Fibroblast of skin of right biceps (primary cell): ENCODE measurements at places on chromosomes 7 and 10.

DNA sequence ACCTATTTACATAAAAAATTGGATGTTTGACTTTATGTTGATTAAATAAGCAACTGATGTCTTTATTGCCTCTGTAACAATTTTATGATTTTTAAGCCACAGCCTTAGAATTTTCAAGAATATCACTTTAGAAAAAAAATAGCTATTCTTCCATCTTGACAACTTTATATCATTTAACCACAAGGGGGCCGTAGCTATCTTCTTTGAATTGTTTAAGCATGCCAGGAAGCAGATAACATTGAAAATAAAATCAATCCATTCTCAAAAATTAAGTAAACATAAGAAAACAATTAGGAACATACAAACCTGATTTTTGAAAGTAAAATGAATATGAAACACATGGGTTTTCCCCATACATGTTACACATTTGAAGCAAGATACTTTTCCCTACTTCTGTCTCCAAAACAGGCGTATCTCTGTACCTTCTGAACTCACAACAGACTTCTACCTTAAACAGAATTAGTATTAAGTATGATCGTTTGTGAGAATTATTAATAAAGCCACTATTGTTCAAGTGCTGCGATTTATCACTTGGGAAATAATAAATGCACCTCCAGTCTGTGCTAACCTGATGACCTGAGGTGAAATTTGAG, 209.0 kb downstream of the CACNA2D1 start:
- DNase-seq, result peak; percentile 43

- DNase-seq, result peak; percentile 35
Measured at GRCh38 chr7:93092757-93093370, 24.9 kb downstream of the SAMD9 start.

DNA sequence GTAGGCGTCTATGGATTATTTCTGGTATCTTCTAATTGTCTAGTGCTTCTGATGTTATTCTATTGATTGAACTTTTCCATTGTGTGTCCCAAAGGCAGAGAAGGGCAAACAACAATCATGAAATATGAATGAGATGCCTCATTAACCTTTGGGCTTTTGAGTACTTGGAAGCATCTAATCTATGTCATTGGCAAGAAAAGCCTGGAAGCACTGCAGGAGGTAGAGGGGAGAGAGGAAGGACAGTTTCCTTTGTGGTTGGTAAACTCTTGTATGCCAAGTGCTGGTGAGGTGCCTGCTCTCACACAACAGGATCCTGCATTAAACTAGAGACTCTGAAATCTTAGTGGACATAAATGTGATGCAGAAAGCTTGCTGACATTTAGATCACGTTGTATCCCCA, 155.2 kb upstream of the TPK1 start:
- no peak for DNase-seq

DNA sequence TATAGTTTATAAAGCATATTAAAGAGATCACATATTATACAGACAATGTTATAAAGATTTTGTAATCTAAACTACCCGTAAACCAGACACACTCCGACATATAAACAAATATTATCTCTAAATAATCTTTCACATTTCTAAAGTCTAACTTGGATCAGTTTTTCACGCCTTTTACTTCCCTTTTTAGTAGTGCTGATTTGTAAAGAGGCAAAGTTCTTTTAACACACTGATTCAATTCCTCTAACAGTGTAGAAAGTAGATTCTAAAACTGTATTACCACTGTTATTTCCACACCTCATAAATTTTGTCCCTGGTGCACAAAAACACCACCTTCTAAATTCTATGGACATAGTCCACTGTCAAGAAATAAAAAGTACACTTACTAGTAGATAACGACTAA, 230.9 kb downstream of the DOCK4 start:
- no peak for DNase-seq

GRCh38 chr10:14185316-14186045, 145.2 kb downstream of the FRMD4A start:
- peak; percentile 81 for DNase-seq

- no peak for DNase-seq
Measured at GRCh38 chr10:21330628-21331020, 194.9 kb downstream of the SKIDA1 start.

DNA sequence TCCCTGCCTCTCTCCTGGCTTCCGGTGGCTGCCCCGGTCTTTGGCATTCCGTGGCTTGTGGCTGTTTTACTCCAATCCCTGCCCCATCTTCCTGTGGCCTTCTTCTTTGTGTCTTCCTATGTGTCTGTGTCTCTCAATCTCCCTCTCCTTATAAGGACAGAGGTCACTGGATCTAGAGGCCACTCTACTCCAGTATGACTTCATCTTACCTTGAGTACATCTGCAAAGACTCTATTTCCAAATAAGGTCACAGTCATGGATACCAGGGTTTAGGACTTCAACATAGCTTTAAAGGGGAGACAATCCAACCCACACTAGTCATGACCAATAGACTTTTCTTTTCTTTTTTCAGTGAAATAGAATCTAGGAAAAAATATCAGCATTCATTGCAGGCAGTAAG, 153.3 kb upstream of the INSYN2A start:
- DNase-seq, result peak; percentile 44

DNA sequence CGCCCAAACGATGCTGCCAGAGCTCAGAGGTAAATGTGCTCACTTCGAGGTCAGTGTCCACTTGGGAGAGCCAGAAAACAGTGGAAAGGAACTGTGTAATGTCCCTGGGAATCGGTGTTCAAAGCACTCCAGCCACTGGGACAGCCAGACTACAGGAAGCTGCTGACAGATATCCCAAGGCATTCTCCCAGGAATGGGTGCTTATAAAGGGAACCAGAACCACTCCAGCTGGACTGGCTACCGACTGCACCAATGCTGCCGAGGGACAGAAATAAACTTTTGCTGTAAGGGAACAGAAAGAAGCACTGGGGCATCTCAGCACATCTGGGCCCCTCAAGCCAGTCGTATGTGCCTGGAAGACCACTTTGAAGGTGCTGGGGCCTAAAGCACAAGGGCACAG, 76.7 kb downstream of the ATXN7L1 start:
- DNase-seq, result no peak

DNA sequence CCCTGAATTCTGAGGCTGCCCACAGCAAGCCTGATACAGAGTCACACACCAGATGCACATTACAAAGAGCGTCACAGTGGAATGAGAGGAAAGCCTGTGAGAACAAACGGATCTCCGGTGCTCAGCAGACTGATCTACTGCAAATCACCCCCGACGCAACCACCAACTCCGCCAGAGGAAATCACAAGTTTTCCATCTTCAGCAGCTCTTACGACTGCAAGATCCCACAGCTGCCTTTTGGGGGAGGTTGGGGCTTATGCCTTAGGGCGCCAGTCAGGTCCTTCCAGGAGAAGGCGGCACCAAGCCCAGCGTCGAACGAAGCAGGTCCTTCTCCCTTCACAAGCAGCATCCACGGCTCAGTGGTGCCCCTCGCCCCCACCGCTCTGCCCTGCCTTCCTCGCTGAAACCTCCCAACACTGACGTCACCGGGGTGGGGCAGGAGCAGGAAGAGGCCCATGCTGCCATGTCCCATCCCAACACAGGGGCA, 32.5 kb downstream of the PTPRN2 start:
- DNase-seq, result no peak

- no peak for DNase-seq
Measured at GRCh38 chr7:21617513-21617912, 74.7 kb downstream of the DNAH11 start.

- peak; percentile 22 for DNase-seq
Measured at GRCh38 chr7:20114468-20114867, 102.7 kb downstream of the MACC1 start.

DNA sequence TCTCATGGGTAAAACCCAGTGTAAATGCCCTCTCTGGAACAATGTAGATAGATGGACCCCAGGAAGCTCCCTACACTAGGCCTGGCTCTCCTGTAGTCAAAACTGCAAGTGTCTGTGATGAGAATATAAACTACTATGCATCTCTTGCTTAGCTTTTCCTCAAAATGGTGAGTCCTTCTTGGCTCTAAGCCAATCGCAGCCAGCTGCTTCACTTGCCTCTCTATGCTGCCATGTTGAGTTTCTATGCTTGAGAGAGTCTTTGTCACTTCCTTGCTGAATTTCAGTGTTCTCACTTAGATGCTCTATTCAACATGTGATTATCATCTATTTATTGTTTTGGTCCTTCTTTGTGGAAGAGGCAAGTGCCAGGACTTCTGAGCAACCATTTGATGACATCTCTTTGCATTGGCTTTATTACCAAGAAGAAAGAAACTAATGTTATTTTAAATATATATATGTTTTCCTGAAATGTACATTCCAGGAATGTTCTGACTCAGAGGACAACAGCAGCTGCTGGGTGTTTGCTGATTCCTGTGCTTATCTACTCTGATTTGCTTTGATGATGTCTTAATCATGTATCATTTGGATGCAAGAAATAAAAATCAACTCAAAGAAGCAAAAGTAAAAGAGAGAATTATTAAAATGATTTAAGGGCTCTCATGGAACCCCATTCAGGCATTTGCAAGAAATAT, 16.6 kb downstream of the TAS2R40 start:
- no peak for DNase-seq

GRCh38 chr10:32367793-32368453, 21.0 kb upstream of the EPC1 start:
- peak; percentile 62 for DNase-seq

DNA sequence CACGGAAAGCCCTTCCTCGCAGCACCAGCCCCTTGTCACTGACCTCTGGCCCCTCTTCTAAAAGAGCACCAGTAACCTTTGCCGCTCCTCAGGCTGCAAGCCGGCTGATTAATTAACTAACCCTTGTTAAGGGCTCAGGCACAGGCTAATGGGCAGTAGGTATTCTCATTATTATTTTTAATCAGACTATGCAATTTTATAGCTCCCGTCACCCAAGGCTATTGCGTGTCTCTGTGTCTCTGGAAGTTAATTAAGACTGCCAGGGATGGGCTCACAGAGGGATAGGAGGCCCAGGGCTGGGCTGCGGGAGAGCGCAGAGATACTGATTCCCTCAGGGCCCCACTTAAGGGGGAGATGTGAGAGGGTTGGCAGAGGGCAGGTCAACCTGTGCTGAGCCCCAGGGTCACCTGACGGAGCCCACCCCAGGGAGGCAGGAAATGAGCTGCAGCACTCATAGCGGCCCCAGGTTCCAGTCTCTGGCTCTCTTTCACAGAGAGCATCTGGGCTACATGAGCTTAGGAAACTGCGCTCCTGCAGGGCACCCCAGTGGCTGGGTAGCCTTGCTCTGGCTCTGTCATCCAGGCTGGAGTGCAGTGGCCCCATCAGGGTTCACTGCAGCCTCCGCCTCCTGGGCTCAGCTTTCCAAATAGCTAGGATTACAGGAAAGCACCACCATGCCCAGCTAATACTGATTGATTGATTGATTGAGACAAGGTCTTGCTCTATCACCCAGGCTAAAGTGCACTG, 92.2 kb upstream of the LRRC4 start:
- no peak for DNase-seq

DNA sequence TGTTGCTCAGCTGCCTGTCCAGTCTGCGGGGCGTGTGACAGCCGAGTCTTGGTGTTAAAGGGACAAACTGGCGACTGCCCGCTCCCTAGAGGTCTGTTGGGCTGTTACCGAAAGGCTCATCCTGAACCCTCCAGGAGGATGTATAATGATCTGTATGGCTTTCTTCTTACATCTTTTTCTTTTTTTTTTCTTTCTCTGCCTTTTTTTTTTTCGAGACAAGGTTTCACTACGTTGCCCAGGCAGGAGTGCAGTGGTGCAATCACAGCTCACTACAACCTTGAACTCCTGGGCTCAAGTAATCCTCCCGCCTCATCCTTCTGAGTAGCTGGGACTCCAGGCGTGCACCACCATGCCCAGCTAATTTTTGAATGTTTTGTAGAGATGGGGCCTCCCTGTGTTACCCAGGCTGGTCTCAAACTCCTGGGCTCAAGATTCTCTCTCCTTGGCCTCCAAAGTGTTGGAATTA, 857 bp downstream of the INTS15 start:
- no peak for DNase-seq

- no peak for DNase-seq
Measured at GRCh38 chr10:89857431-89858042, 156.1 kb downstream of the KIF20B start.

- no peak for DNase-seq
Measured at GRCh38 chr7:22386206-22386858, 29.4 kb upstream of the RAPGEF5 start.

DNA sequence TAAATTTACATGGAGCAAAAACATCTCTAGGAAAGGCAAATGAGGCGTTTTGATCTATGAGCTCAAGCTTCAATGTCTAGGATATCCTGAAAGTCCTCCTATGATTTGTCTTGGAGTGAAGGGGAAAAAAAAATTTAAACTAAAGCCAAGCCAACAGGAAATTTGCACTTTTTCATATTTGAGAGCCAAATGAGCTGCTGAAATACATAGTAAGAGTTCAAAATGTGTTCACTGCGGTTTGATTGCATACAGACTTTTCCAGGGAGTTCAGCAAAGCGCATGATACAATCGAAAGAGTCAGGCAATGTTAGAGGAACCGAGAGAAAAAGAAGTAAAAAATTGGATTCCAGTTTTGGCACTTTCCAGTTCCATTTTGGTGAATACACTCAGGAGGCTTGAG, 633.4 kb upstream of the MGMT start:
- DNase-seq, result peak; percentile 3

GRCh38 chr7:15327001-15327400, 234.8 kb downstream of the AGMO start:
- no peak for DNase-seq

- no peak for DNase-seq
Measured at GRCh38 chr10:43386981-43387677, 15.7 kb downstream of the FXYD4 start.

DNA sequence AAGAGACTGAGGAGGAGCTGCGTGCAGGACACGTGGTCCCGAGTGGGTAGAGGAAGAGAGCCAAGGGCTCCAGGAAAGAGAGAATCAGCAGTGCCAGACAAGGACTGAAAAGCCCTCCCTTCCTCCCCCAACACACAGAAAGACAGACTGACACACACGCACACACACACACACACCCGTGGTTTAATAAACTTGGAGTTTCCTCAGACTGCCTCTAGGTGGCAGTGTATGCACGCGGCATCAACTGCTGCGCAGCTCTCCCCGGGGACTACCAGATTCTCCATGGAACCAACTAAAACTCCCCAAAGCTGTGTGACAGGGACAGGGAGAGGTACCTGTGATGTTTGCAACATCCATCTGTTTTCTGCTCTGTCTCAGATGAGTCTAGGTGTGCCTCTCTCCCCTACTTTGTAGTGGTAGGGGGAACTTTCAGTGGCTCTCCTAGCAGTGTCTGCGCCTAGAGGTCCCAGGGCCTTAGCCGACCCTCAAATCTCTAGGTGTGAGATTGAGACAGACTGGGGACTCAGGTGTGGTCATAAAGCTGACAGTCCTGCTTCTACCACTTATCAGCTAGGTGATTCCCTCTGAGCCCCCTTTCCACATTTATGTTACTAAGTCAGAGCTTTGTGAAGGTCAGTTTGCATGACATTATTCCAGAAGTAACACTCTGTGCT, 9.3 kb upstream of the TSPAN14 start:
- peak; percentile 78 for DNase-seq
